Esophagus squamous epithelium (tissue), 5 donors: ENCODE measurements at places on chromosomes 7 and 10.

- no peak for DNase-seq
These were observed 62.8 kb downstream of the CDH23 start for GRCh38 chr10:71459513-71459912.

DNA sequence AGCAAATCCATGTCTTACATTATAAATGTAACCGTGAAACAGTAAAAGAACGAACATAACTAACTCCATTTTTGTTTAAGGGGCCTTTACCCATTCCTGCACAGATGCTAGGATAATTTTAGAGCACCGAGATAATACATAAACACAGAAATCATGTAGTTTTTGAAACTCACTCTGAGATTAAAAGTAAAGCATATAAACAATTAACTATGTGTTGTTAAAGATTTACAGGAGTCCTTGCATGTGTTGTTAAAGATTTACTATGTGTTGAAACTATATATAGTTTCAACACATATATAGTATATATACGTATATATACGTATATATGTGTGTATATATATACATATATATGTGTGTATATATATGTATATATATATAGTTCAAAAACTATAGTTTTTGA is 7.2 kb upstream of the CALML3 start:
- DNase-seq, result no peak

GRCh38 chr10:106513352-106513771 is 651.1 kb downstream of the SORCS1 start:
- DNase-seq, result no peak

DNA sequence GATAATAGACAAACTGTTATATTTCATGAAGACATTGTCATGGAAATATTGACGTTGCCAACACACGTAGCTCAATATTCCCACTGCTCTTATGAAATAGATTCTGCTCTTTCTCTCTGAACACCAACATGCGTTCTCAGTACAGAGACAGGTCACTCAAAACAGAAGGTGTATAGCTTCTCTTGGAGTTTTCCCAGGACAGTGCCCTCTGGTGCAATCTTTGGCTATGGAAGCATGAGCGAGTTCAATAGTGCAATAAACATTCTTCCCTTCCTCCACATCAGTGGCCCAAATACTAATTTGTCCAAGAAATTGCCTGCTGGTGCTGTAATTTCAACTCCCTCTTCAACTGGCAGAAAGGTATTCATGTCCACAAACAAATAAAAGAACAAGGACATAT is 145.3 kb downstream of the MAGI2 start:
- no peak for DNase-seq

DNA sequence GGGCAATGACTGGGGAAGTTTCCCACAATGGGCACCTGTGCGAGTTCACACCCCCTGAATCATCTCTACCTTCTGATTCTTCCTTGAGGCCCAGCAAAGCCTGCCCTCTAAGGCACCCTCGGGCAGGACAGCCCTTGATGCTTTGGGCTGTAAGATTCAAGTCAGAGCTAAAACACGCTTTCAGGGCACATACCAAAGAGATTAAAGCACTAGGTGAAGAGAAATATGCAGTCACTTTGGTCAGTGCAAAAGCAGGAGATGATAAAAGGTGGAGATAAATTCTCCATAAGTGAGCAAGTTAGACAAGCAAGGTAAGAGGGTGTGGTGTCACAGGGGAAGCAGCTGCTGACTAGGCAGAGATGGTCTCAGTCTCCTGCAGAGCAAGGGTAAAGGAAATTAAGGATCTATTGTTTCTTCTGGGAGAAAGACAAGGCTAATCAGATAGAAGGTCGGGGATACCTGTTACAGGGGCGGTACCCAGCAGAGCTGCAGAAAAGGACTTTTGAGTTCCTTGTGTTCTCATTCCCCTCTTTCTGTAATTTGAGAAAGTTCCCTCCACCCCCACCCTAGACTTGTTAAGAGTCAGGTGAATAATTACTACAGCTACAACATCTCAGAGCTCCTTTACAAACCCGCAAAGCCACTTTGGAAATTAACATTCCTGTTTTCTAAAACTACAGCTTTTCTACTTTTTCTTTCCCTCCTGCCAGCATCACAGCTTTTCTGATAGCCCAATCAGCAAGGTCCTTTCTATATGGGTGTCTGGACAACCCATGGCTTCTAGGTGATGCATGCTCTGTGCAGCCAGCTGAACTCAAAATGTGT is 26.4 kb downstream of the PDLIM1 start:
- no peak for DNase-seq

GRCh38 chr7:133056370-133057238 is 25.3 kb downstream of the CHCHD3 start:
- no peak for DNase-seq

- no peak for DNase-seq
These were observed 17.1 kb downstream of the GRID1 start for GRCh38 chr10:86349474-86349873.

GRCh38 chr7:72078856-72079255 is 333.3 kb downstream of the CALN1 start:
- DNase-seq, result no peak

GRCh38 chr10:90741926-90742565 is 115.8 kb downstream of the HTR7 start:
- no peak for DNase-seq

DNA sequence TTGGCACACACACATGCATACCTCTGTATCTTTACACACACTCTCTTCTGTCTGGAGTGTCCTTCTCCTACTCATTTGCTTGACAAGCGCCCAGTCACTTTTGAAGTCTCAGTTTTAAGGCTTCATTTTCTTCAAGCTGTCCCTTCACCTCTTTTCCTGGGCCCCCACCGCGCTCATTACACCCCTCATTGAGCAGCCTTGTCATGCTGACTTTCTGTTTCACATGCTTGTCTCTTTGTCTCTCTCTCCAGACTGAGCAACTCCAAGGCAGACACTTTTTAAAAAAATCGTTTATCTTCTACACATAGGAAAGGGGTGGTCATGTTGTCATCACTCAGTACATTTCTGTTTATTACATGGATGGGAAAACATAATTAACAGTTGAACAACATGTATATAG is 225.2 kb upstream of the FZD1 start:
- DNase-seq, result no peak

DNA sequence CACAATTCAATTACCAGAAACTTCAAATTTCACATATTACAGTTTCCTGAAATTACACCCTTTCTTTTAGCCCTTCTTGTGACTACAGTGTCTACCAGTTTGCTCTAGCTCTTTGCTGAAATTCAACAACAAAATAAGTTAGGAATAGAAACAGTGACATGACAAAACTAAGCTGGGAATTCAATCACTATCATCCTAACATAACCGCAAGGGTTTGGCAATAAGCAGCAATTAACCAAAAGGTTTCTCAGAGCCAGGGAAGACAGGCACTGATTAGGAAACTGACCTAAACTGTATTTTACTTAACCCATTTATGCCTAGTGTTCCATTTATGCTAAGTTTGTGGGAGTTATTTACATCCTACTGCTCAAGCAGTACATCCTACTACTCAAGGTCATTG is 31.3 kb downstream of the HIBADH start:
- DNase-seq, result no peak

DNA sequence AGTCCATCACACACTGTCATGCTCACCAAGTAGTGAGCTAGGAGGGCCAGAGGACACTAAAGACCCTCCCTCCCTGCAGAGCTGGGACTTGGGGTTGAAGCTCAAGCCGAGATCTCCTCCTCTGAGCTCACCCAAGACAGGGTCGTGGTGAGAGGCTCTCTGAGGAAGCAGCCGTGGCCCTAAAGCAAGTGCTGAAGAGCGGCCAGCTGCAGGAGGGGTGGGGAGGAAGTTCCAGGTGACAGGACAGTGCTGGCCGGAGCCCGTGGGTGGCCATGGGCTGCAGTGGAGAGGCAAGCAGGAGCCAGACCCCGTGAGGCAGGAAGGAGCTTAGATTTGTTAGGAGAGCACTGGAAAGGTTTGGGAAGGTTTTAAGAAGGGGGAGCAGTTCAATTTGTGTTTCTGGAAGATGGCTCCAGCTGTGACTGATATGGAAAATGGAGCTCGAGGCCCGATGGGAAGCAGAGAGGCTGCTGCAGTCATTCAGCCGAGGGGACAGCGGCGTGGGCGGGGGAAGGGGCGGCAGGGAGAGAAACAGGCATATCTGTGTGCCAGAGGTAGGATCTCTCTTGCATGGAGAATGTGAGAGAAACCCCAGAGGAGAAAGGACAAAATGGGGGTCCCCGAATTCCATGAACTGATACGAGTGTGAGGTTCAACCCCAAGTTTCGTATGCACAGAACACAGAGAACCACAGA is 26.9 kb upstream of the DNAAF5 start:
- DNase-seq, result no peak
